ENCODE measurements at places on chromosomes 3 and 15.

GRCh38 chr15:58741032-58741431, 8.5 kb downstream of the ADAM10 start:
- no peak for DNase-seq

DNA sequence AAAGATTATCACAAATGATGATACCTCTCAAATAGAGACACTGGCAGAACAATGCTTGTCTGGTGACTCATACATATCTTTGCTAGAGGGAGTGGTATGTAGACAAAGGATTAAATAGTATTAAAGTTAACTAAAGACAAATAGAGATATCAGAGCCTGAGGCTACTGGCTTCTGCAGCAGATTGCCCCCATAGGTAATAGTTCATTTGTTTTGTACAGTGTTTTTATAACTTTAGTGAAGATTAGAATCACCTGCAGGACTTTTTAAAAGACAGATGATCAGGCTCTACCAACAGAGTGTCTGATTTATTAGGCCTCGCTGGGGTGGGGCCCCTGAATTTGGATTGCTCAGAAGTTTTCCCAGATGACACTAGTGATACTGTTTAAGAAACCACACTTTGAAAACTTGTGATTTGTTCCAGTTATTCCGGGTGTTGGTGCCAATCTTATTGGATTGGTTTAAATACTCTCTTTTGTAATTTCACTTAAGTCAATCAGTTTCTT, 96.4 kb downstream of the NAALADL2 start:
- DNase-seq, result no peak

GRCh38 chr3:46146548-46146947, 61.6 kb downstream of the CCR1 start:
- no peak for DNase-seq

DNA sequence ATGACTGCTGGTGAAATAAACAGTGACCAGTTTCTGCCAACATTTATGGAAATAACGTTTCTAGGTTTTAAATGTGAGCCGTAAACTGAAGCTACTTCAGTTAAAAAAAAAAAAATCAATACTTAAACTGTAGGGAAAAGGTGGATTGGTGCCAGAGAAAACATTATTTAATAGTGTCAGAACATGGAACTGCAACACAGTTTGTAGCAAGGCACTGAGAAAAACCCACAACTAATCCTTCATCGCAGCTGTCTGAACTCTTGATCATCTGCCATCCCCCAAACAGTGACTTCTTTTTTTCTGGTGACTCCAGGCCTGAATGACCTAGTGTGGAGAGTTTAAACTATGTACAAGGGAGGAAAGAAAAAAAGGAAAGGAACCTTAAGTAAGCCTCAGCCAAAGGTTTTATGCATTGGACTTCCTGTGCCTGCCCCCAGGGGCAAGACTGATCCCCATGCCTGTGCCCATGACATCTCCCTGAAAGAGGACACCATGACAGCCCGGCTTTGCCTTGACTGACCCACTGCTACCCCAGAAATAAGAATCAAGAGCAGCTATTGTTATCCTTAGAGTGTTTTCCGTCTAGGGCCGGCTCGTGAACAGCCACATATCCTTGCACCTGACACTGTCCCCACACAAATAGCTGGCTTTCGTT, 33.1 kb downstream of the CRTAP start:
- DNase-seq, result no peak

DNA sequence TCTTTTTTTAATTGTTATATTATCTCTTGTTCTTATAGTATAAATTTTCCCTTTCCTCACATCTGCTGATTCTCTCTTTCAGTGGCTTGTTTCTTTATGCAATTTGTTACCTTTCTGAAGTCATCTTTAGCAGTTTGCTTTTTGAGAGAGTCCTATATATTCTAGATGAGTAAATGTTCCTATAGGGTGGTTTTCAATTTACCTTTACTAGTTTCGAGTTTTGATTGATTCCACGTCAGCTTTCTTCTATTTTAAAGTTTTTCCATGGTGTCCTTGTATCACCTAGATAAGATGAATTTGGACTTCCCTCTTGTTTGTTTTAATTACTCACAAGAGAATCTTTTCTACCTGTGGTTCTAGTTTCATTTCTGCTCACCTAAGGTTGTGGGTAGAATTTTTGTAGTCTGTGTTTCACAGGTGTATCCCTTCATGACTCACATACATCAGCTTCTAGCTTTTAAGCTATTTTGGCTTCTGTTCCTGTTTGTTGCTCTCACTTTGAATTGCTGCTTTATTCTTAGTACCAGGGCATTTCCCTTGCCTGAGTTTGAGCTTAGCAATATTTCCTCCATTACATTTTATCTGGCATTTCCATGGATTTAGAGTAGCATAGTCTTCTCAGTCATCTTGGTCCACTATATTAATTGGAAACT, 6.4 kb downstream of the TEX9 start:
- no peak for DNase-seq

DNA sequence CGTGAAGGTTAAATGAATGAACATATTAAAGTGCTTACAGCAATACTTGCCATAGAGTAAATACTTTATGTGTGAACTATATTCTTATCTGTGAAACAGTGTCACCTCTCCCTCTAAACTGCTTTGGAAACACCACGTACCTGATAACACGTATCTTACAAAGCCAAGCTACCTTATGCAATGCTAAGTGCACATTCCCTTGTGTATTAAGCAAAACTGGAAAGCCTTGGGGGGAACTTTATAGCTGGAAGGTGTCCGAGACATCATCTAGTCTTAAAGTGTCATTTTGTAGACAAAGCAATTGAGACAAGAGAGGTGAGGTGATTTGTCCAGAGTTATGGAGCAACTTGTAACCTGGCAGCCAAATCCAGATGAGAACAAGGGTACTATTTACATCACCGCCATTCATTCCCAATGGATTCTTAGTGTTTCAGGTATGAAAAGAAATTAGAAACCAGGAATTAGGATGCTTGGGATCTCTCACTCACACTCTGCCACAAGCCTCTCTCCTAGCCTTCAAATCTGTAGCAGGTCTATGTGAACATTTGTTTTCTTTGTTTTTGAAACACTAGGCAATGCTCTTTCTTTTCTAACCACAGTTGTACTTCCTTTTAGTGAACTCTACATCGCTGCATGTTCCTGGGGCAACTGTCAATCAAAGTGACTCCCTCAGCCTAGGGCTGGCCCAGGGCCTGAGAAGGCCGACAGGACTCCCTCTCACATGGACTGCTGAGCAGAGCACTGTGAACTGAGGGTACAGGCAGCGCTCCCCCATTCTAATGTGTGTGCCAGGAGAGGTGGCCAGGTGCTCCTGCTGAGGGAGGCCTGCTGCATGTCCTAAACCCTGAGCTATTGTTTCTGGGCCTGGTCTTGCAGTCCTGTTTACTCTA, 13.9 kb upstream of the MGLL start:
- DNase-seq, result no peak

DNA sequence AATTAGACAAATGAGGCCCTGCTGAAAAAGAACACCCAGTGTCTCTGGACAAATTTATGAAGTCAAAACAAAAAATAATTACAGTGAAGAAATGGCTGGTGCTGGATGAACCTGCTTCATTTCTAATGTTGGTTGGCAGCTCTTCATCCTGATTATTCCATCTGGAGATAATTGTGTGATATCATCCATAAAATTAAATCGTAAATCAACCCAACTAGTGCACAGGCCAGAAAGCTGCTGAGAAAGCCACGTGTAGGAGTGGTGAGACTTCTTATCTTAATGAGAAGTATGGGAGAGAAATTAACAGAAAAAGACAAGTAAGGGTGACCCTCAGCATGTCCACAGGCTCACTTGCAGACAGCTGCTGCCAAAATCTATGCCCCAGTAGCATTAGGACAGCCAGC, 465.2 kb upstream of the TGFBR2 start:
- DNase-seq, result no peak

GRCh38 chr15:57797110-57797509, 90.6 kb downstream of the POLR2M start:
- no peak for DNase-seq

DNA sequence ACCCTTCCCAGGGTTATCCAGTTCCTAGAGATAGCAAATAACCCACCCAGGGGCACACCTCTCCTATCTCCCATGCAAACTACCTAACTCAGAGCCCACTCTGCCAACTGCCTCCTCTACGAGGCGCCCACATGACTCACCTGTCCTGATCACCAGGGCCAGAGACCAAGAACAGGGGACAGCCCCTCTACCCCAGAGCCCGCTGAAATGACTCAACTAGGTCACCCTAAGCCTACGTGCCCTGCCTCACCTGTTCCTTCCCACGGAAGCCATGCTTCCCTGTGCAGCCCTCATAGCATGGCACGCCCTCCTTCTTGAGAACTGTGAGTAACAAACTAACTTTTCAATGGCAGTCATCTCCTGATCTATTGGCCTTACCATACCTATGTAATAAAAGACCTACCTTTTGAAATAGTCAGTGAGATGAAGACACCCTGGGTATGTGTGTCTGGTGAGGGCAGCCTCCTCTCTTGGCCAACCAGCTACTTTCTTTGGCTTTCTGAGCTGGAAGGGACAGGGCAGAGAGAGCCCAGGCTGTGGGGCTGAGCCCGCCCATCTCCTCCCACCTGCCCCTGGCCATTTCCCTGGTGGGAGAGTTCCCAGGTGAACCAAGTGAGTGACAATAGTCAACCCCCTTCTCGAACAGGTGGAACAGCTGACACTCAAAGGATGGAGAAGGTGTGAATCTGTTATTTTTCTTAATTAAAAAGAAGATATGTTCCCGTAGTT, 25.5 kb upstream of the PRR23E start:
- DNase-seq, result no peak

DNA sequence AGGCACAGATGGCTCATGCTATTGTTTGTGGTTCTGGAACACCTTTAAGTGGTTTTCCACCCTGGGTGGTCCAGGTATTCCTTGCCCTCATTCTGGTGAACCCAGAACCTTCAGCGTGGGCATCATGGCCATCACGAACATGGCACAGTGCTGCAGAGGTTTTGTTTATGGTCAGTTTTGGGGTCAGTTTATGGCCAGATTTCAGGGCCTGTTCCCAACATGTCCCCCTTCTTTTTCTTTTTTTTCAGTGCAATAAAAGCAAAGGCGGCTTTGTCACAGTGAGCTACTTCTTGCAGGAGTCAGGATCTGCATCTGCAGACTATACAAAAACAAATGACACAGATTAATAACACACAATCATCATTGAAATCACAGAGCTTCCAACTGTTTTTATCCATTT, 1085.0 kb upstream of the ALCAM start:
- no peak for DNase-seq

GRCh38 chr3:135771760-135772159, 193.8 kb upstream of the PPP2R3A start:
- DNase-seq, result no peak

DNA sequence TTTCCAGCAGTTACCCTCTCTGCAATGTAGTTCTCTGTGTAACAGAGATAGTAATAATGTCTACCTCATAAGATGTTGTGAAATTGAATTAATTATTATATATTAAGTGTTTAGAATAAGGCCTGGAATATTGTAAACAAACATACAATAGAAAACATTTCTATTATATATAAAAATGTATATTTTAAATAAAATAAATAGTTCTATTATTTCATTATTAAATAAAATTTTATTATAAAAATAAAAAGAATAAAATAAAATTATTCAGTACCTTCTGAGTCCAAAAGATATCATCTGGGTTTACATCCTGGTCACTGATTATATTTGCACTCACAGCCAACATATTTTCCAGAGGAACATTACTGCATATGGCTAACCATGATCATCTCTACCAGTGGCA, 135.4 kb downstream of the LRRC3B start:
- no peak for DNase-seq

Measured in WTC11 (cell line).